MCF 10A (cell line): ENCODE measurements at places on chromosomes 12 and 14.

DNA sequence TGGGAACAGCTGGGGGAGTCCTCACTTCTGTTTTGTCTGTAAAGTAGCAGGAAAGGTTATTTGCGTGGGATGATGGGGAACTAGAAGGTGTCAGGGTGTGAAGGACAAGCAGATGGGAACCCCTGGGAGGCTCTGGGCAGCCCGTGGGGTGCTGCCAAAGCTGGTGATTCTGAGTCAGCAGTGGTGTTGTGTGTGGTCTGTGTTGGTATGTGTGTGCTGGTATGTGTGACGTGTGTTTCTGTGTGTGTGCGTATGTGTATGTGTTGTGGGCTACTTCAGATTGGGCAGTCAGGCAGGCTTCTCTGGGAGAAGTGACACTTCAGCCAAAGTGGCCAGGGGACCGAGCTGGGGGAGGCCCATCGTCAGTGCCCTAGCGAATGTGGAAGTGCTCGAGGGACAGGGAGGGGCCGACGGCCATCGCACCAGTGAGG is 15.3 kb upstream of the BDKRB2 start:
- no peak for DNase-seq

GRCh38 chr14:73027546-73027945 is 640 bp upstream of the ZFYVE1 start:
- DNase-seq, result no peak

GRCh38 chr14:59284059-59284458 is 95.6 kb downstream of the DAAM1 start:
- no peak for DNase-seq

DNA sequence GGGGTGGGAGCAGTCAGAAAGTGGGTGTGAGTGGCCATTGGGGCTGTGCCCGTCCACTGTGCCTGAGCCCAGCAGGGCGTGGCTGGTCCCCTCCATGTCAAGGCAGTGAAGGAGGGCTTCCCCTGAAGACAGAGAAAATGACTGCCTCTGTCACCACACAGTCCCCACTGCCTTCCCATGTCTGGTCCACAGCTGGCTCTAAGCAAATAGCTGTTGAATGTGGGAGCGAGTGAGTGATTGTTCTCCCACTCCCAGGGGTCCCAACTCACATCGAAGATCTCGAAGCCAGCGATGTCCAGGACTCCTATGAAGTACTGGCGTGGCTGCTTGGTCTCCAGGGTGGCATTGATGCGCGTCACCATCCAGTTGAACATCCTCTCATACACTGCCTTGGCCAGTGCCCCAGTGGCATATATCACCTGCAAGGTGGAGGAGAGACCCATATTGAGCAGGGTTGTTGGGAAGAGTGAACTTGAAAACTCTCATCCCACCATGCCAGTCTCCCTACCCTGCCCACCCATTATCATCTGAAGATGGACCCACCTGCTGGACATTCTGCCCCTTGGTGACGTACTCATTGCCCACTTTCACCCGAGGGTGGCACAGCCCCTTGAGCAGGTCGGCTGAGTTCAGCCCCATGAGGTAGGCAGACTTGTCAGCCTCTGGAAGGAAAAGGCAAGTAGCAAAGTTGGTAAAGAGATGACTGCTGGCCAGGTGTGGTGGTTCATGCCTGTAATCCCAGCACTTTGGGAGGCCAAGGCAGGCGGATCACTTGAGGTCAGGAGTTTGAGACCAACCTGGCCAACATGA is 6.6 kb downstream of the MYH7 start:
- no peak for DNase-seq

- DNase-seq, result no peak
Measured at GRCh38 chr14:20707622-20708021, 19.1 kb downstream of the ANG start.

DNA sequence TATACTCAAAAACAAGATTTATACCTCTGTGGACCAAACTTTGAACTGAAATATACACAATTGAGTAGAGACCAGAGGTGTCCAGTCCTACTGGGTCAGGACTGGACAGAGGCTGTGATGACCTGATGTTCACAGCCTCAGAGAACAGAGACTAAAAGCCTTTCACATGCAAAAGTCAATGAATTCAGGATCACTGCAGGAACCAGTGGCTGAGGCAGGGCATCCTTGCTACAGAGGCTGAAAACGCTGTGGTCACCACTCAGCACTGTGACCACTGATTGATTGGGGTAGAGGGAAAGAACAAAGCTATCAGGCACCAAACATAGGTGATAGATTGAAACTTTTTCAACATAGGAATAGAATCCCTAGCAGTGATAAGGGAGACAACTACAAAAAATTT is 25.1 kb downstream of the GRIP1 start:
- DNase-seq, result no peak

GRCh38 chr12:9740106-9740750 is 7.3 kb upstream of the CLECL1 start:
- DNase-seq, result no peak

GRCh38 chr12:53660041-53660440 is 15.8 kb downstream of the ATP5MC2 start:
- no peak for DNase-seq
